ENCODE measurements at places on chromosomes 7 and 10.

DNA sequence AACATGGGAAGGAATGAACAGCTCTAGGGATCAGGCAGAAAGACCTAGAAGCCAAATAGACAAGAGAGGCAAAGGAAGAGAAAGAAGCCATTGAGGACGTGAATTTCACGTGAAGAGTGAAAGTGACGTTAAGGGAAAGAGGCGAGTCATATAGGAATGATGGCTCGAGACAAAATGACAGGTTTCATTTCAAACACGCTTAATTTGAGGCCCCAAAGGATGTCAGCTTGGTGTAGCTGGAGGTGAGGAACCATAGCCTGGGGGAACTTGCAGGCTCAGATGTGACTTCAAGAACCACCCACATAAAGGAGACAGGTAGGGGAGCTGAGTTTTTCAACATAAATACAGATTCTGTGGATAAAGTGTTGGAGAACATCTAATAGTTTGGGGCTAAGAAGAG lies 84.3 kb upstream of the ATP6V0A4 start:
- DNase-seq: no peak

DNA sequence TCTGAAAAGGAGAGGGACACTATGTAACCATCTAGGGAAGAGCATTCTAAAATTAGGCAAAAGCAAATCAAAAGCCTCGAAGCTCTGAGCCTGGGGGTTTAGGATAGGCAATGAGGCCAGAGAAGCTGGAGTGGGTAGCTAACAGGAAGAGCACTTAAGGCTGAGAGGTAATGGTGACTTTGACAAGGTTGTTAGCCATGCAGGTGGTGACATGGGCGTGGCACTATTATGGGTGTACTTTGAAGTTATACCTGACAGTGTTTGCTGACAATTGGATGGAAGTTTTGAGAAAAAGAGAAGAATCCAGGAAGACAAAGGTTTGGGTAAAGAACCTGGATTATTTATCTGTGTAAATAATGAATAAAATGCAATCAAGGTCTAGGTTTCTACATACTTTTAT lies 383.0 kb upstream of the SEMA3C start:
- DNase-seq: no peak

GRCh38 chr10:86659721-86660453 lies 5.5 kb downstream of the OPN4 start:
- DNase-seq: no peak

DNA sequence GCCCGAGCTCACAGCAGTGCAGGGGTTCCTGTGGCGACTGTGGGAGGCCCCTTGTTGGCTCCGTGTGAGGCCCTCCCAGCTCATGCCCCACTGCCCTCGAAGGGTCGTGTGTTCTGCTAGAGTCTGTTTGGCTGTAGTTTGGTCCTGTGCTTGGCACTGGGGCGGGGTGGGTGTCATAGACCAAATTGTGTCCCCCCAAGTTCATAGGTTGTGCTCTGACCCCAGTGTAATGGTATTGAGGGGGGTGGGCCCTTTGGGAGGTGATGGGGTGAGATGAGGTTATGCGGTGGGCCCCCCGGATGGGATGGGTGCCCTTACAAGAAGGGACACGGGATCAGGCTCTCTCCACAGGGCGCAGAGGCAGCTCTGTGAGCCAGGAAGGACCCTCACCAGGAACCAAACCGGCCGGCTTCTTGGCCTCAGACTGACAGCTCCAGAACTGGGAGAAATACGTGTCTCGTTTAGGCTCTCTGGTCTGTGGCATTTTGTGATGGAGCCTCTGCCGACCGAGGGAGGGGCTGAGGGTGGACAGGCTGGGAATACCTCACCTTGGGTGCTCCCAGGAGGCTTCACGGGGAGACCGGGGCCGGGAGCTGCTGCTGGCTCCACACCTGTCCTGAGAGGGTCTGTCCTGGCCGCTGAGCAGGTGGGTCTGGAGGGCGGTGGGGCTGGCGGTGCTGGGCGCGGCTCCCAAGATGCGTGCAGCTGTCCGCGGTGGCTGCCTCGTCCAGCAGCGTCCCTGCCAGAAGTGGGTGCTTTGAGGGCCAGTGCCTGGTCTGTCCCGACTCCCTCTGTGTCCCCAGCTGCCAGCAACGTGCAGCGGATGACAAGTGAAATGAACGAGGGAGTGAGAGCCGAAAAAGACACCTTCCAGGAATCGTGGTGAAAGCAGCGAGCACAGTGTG lies 89.4 kb downstream of the INPP5A start:
- DNase-seq: no peak

- no peak for DNase-seq
These were observed 31.4 kb downstream of the POR start for GRCh38 chr7:75946207-75946855.

GRCh38 chr7:135377171-135377570 lies 132.7 kb downstream of the CNOT4 start:
- DNase-seq: no peak

GRCh38 chr7:74606909-74607510 lies 50.5 kb upstream of the GTF2I start:
- no peak for DNase-seq

- no peak for DNase-seq
These were observed 21.5 kb upstream of the PPP3CB start for GRCh38 chr10:73517166-73517888.

- DNase-seq: no peak
These were observed 2.0 kb downstream of the RELN start for GRCh38 chr7:103987451-103987850.

DNA sequence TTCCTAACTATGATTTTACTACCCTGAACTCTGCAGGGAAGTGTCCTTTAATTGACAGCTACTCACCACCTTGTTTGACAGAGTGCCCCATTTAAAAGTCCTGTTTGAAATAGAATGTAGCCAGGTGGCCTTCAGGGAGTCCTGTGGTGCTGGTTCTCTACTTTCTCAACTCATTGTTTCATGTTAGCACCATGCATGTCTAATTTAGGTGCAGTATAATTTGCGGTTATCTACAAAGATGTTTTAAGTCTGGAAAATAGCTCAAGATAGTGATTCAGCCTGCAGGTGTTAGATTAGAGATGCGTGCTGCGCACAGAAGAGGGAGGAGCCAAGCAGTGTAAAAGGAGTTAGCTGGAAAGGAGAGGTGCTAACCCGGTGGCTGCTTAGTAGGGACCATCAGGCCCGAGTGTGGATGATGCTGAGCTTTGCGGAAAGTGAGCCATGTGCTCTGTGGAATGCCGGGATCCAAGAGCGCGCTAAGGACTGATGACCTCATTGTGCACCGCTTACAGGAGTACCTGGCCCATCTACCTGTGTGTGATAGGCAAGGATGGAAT lies 1.2 kb downstream of the CCM2 start:
- peak; percentile 43 for DNase-seq

DNA sequence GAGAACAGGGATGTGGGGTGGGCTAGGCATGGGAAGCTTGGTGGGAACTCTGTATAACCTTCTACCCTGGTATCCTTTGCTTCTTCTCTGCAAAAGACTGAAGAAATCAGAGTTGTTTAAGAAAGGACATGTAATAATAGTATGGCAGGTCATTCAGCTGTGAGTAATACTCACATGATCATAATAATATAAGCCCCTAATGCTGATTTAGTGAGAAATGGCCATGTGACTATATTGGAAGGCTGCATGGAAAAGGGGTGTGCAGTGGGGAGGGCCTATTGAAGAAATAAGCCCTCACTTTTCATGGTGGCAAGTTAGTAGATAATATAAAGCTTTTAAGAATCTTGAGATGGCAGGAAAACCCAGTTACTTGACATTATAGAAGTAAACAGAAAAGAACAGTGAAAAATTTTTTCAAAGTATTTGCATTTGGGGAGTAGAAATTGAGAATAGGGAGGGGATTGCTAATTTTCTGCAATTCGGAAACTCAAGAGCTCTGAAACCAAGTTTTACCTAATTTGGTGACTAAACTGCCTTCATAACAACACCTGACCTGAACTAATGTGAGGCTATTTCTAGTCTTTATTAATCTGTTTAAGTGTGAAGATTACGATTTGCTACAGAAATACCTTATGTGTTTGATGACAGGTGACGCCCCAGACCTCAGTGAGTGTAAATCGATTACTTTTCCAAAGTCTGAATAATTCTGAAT lies 44.4 kb downstream of the ATXN7L1 start:
- no peak for DNase-seq

GRCh38 chr7:66921918-66922486 lies 977 bp downstream of the TMEM248 start:
- DNase-seq: peak; percentile 7

- no peak for DNase-seq
These were observed 20.2 kb downstream of the TAS2R16 start for GRCh38 chr7:122975341-122975740.

DNA sequence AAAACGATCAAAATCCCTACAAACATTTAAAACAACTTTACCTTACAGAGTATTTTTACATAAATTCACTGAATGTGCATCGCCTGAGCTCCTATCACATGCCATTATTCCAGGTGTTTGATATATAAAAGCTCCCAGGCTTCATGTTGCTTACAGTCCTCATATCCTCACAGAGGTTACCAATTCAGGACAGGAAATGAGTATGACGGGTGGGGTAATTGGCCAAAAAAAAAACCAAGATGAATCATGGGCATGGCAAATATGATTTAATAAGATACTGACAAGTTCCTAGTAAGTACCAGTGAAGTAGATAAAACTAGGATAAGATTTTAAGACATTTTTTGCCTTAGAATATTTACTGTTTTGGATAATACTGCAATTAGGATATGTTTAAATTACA lies 135.8 kb downstream of the KMT2E start:
- DNase-seq: no peak

GRCh38 chr10:64037071-64037661 lies 516.0 kb downstream of the REEP3 start:
- DNase-seq: no peak

GRCh38 chr10:11042357-11042756 lies 24.7 kb downstream of the CELF2 start:
- DNase-seq: no peak

DNA sequence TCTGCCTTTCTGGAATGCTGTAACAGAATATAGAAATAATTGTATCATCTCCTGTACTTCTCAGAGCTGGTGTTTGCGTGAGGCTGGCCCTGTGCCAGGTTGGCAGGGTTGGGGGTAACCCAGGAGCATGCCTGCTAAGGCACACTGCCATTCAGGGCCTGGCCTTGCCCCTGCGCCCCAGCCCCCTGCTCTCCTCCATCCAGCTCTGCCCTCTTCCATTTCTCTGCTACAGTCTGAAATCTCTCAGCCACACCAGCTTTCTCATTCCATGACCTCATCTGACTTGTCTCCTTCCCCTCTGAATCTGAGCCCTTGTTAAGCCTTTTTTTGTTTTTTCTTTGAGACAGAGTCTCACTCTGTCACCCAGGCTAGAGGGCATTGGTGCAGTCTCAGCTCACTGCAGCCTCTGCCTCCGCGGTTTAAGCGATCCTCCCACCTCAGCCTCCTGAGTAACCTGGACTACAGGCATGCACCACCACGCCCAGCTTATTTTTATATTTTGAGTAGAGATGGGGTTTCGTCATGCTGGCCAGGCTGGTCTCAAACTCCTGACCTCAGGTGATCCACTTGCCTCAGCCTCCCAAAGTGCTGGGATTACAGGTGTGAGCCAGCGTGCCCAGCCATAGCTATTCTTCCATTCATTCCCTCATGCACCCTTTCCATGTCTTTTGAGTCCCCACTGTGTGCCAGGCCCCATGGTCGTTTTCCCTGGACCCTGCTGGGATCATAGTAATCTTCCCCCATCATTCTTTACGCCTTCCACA lies 206.8 kb downstream of the CUX1 start:
- DNase-seq: no peak

All from activated T-cell treated with anti-CD3 and anti-CD28 coated beads for 1 hour (primary cell).